CD4-positive, alpha-beta T cell (primary cell): ENCODE measurements at places on chromosomes 7 and 10. TPM values are rescaled to one million over a fixed set of nuclear protein-coding genes. Genes with fewer than 3 reads are reported as not detected.
A peak's percentile ranks its signal among the peaks of the same experiment; 100 is the strongest.

GRCh38 chr7:38232502-38233366, 40.7 kb downstream of the TARP start:
- peak; percentile 44 for DNase-seq

GRCh38 chr10:44725404-44725803, 185.7 kb upstream of the TMEM72 start:
- DNase-seq: no peak

GRCh38 chr10:106038246-106038645, 1126.3 kb downstream of the SORCS1 start:
- DNase-seq: no peak

- DNase-seq: no peak
Observed at GRCh38 chr7:37770838-37771237, 77.6 kb upstream of the NME8 start.

DNA sequence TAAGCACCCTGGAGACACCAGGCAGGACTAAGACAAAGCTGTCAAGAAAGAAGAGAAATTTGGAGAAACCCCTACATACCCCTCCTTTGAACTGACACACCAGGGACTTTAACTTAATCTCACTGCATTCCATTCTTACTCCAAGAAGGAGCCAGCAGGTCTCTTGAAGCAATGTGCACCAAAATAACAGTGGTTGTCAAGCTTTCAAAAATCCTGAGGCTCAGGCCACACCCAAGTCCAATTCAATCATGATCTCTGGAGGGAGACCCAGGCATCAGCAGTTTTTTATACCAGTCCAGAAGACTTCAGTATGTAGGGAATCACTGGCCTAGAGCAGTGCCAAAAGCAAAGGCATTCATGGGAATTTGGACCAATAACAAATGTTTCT, 6.8 kb downstream of the SLC25A13 start:
- DNase-seq: no peak

DNA sequence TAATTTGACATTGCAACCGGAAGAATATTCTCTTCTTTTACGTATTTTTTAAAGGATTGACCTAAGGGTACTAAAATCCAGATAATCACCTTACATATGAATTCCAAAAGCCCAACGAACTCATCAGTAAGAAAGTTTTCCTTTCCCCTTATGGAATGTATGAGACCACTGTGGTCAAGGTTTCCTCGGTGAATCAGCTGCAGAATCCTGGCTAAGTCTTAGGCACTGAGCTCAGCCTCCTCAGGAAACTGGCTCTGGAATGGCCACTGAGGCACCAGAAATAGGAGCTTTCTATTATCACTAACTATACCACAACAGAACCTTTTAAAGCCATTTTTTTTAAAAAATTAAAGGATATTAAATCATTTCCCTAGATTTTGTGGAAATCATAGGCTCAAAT, 21.0 kb downstream of the SVIL start:
- DNase-seq: no peak

GRCh38 chr7:130351791-130352090, 7.1 kb downstream of the CPA5 start:
- DNase-seq: no peak

DNA sequence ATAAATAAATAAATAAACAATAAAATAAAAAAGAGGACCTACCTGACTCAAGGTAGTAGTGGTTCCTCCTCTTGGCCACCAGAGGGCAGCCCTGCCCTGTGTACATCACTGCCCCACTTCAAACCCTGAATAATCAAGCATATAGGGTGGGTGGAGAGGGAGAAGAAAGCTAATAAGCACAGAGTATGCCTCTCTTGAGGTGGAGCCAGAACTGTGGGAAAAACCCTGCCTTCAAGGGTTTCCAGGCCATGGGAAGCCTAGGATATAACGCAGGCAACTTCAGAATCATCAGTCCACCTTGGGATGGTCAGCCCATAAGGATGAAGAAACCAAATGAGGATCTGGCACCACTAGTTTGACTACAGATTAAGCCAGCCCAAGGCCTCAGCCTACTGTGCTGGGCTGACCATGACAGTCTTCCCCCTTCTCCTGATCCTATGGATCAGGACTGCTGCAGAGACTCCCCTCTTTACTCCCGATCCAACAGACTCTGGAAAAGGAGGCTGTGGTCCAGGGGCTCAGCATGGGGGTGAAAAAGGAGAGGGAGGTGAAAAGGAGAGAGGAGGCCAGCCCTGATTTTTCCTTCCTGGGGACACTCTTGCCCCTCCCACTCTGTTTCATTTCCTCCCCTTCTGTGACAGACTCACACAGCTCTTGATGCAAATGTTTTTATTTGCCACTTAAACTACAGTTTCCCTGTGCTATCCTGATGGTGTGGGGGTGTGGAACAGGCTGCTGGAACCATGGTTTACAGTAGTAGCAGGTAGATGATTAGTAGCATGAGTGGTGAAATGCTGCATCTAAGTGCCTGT, 10.1 kb downstream of the AVPI1 start:
- DNase-seq: peak; percentile 82

- DNase-seq: no peak
Observed at GRCh38 chr10:125756853-125757487, 18.7 kb downstream of the MMP21 start.

GRCh38 chr10:45064998-45065397, 64.3 kb downstream of the ZNF22 start:
- DNase-seq: no peak

- DNase-seq: no peak
Observed at GRCh38 chr10:122715576-122715975, 15.9 kb upstream of the C10orf120 start.

DNA sequence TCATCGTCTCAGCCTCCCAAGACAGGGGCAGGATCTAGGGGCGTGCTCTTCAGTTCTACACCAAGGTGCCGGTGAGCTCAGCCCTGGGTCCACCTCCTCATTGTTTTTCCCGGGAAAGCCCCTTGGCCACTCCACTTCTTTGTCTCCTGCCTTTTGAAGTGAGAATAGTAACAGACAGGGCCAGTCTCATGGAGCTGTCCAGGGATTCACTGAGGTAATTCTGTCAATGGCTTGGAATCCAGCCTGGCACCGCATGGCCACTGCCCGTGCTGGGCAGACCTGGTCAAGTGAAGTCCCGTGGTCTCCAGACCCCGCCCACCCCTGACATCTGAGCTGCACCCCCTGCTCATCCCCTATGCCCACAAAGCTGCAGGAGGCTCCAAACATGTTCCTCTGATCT, 138.9 kb downstream of the TNS3 start:
- no peak for DNase-seq

DNA sequence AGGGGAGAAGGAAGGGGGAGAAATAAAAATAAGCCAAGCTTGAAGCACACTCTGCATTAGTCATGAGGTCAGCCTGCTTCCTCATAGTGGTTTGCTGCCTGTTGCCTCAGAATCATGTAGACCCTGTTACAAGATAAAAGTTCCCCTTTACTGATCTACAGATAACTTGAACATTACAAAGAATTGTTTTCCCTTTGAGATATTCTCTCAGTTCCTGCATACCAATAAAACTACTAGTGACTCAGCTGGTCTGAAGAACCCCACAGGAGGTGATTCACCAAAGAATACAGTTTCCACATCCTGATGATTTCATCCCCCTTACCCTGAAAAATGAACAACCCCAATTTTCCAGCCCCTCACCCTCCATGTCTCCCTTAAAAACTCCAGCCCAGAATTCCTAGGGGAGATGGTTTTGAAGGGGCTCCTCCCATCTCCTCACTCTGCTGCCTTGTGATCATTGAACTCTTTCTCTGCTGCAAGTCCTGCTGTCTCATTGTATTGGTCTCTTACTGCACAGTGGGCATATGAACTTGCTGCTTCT, 31.5 kb upstream of the NRP1 start:
- peak; percentile 50 for DNase-seq

GRCh38 chr7:128434413-128435326, 21.0 kb upstream of the HILPDA start:
- no peak for DNase-seq

GRCh38 chr10:66378117-66378876, 547.5 kb upstream of the LRRTM3 start:
- no peak for DNase-seq

- DNase-seq: no peak
Observed at GRCh38 chr10:24150853-24151252, 58.1 kb upstream of the KIAA1217 start.

GRCh38 chr10:91140995-91141549, 79.4 kb upstream of the PCGF5 start:
- no peak for DNase-seq

- no peak for DNase-seq
Observed at GRCh38 chr10:124385627-124386185, 33.0 kb downstream of the OAT start.

DNA sequence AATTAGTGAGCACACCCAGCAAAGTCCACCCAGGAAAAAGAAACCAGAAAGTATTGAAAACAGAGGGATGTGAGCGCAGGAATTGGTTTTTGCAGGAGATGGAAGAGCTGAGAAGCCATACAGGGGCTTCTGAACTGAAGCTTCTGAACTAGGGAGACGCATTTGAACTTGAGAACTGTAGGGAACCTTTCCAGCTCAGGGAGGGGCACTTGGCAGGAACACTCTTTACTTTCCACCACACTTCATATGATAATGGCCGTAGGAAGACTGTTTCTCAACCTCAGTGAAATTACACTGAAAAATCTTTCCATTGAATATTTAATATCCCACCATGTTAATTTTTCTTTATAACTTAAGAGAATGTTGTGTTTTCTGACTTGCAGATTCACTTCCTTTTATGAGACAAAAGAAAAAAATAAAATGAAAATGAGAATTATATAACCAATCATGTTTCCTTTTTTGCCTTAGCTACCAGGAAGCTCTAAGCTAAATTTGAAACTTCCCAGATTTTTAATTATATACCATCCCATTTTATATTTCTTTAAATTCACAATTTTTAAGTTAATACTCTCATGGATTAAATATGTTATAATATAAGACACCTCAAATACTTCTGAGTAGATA, 98.3 kb upstream of the TCF7L2 start:
- no peak for DNase-seq

DNA sequence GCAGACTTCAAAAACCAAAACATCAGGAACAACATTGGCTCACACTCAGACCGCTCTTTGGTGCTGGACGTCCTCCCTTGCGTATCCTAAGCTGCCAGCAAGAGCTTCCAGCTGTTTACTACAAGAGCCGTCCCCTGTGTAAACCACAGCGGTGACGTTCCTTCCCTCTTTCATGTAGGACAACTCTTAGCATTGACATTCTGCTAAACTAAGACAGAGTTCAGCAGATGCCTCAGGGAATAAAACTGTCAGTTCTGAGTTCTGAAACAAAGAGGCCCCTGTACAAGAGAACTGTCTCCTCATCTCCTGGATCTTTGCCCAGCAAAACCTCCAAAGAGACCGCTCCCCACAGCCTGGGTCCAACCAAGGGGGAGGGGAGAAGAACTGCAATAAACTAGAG, 57.8 kb upstream of the OPALIN start:
- DNase-seq: no peak

DNA sequence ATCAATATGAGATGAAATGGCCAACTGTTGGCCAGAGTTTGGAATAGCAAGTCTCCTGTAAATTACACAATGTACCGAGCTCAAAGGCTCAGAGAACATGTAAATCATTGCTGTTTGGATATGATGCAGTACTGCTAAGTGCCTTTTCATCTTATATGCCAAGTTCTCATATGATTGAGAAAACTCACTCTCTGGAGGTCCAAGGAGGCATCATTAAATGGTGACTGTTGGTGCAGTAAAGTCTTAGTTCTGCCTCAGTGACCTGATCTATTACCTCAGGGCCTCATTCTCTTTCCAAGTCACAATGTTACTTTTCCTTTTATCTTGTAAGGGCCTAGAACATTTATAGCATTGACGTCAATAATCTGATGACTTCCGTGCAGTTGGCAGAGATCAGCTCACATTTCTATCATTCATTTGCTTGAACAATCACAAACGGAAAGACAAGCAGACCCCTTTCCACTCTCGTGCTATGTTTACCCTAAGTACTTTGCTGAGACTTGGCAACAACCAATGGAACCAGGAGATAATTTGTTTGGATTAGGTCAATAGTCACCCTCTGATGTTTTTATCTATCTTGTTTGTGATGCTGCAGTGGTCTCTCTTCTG, 32.6 kb upstream of the PDK4 start:
- no peak for DNase-seq

GRCh38 chr10:124710266-124710881, 33.8 kb downstream of the FAM53B start:
- no peak for DNase-seq

DNA sequence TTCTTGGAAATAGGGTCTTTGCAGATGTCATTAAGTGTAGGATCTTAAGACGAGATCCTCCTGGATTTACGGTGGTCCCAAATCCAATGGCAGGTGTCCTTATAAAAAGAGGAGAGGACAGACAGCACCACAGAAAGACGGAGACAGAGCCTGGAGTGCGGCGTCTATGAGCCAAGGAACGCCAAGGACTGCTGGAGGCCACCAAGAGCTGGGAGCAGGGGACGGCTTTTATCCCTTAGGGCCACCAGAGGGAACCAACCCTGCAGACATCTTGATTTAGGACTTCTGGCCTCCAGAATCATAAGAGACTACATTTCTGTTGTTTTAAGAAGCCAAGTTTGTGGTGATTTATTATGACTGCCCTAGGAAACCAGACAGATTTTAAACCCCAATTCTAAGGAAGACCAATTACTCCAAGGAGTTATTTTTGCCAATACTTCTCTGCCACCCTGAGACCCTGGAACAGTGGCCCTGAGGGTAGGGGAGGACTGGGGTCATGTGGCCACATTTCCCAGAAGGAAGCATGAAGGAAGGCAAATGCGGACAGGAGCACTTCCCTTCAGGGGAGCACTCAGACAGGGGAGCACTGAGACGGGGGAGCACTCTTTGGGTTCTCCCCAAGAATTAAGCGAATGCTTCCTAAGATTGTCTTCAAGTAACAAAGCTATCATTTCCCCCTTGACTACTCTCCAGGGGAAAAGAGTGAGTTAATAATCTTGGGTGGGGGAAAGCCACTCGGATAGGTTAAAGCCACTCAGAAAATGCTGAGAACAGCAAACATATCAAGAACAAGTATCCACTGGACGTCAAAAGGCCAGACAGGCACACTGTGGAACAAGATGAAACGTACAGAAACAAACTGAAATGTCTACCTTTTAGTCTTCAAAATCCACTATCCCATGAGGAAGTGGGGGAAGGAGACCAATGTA, 67.5 kb downstream of the CHST15 start:
- no peak for DNase-seq

GRCh38 chr7:23971031-23971430, 261.0 kb downstream of the STK31 start:
- DNase-seq: no peak

Gene AKR1C8
- total RNA-seq: 0.27 TPM

Gene ABCB1
- total RNA-seq: 12.2 TPM

Gene MICALL2
- total RNA-seq: 2.2 TPM

Gene GIMAP7
- total RNA-seq: 48.4 TPM

Gene NXPH1
- total RNA-seq: not detected

Gene ADCY1
- total RNA-seq: 0.03 TPM

Gene ELMO1
- 117 TPM for total RNA-seq

Gene MRLN
- total RNA-seq: 0.56 TPM

Gene CYP3A7
- not detected for total RNA-seq

Gene ATRNL1
- not detected for total RNA-seq

Gene GPAM
- 6.7 TPM for total RNA-seq

Gene GJD4
- total RNA-seq: not detected

Gene MYO1G
- 155 TPM for total RNA-seq

Gene DNAAF5
- 6.1 TPM for total RNA-seq
